ENCODE measurements at places on chromosomes 5 and 9.

GRCh38 chr5:44833249-44833648 is 24.5 kb downstream of the MRPS30 start:
- no peak overlapping the region for H3K4me3 ChIP-seq
- H3K36me3 ChIP-seq, result no peaks in the 10 kb centered on the region
- no peak for DNase-seq

- no peak overlapping the region for H3K27ac ChIP-seq
- H3K36me3 ChIP-seq, result no peaks in the 10 kb centered on the region
These were observed 172.1 kb upstream of the PPP1R2B start for GRCh38 chr5:156677963-156678362.

DNA sequence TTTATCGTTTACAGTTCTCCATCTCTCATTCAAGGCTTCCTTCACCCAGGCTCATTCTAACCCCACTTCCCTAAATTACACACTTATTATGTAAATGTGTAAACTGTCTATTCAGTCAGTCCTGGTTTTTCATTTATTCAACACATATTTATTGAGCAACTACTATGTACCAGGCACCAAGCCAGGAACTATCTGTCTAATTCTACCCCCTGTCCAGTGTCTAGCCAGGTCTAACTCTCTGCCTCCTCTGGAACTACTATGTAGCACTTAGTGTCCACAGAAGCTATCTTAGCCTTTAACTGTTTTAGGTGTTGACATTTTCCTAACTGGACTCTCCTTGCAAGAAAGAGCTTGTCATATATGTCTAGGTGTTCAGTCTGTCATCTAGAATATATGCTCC is 56.5 kb downstream of the PDE4D start:
- H3K36me3 ChIP-seq, result no peaks in the 10 kb centered on the region
- no peak overlapping the region for H3K4me3 ChIP-seq
- no peak overlapping the region for H3K27ac ChIP-seq
- no peaks in the 10 kb centered on the region for H3K4me1 ChIP-seq

GRCh38 chr5:154258531-154259217 is 68.1 kb downstream of the GALNT10 start:
- H3K27ac ChIP-seq, result no peak overlapping the region
- no peaks in the 10 kb centered on the region for H3K36me3 ChIP-seq
- no peaks in the 10 kb centered on the region for H3K27me3 ChIP-seq
- DNase-seq, result no peak
- no peaks in the 10 kb centered on the region for H3K4me1 ChIP-seq

- no peak overlapping the region for H3K4me3 ChIP-seq
- H3K36me3 ChIP-seq, result no peaks in the 10 kb centered on the region
- peak; percentile 31 for DNase-seq
- H3K27me3 ChIP-seq, result no peaks in the 10 kb centered on the region
- H3K4me1 ChIP-seq, result no peaks in the 10 kb centered on the region
These were observed 212.4 kb downstream of the TRIM32 start for GRCh38 chr9:116899337-116900006.

DNA sequence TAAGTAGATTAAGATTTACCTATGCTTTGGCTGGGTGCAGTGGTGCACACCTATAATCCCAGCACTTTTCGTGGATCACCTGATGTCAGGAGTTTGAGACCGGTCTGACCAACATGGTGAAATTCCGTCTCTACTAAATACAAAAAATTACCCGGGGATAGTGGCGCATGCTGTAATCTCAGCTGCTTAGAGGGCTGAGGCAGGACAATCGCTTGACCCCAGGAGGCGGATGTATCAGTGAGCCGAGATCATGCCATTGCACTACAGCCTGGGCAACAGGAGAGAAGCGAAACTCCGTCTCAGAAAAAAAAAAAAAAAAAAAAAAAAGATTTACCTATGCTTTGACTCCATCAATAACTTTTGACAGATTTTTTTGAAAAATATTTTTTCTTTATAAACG is 267.1 kb upstream of the SEMA6A start:
- H3K36me3 ChIP-seq, result no peaks in the 10 kb centered on the region
- no peaks in the 10 kb centered on the region for H3K4me1 ChIP-seq
- no peaks in the 10 kb centered on the region for H3K27me3 ChIP-seq
- H3K4me3 ChIP-seq, result no peak overlapping the region

Data from H1 (cell line).